ENCODE measurements at places on chromosomes 11 and 22. TPM values are rescaled to one million over a fixed set of nuclear protein-coding genes. Genes with fewer than 3 reads are reported as not detected.

The OR4D5 gene
- not detected for total RNA-seq

The B3GAT1 gene
- total RNA-seq = 0.47 TPM

The P2RY6 gene
- 0.61 TPM for total RNA-seq

The SLC17A6 gene
- total RNA-seq = not detected

The HPX gene
- total RNA-seq = 0.83 TPM
